ENCODE measurements at places on chromosomes 13 and 19.

DNA sequence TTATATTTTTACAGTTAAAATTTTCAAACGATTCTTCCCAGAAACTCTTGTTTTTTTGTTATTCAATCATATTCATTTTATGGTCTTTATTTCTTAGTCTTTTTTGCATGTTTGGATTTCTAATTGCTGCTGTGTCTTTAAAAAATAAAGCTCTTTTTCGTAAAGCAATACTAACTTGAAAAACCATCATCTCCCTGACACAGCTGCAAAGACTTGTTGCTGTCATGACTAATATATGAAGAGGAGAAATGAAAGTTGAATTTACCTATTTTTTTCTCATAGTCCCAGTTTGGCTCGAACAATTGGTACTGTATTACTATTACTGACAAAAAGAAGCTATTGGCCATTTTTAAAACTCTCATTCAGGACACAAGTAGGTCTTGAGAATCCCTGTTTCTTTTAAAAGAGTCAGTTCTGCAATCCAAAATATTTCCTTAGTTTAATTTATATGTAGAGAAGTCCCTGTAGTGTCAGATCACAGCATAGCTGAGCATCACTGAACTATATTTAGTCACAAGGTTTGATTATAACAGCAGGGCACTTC, 12.1 kb upstream of the SPART start:
- no peak for DNase-seq

DNA sequence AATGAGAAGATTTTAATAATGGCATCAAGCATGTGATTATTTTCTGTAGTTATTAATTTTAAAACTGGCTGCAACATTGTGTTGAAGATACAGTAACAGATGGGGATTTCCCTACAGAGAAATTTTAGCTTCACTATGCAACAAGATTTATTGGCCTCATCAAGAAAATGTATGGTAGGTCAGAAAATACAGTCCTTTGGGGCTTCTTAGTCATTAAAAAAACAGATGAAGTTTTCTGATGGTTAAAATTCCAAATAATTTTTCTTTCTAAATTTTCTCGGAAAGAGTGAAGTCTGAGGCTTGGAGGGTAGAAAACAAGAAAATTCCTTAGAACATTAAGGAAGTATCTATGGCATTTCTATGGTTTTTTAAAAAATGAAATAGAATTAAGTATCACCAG, 1790.8 kb upstream of the PCDH20 start:
- no peak for DNase-seq

DNA sequence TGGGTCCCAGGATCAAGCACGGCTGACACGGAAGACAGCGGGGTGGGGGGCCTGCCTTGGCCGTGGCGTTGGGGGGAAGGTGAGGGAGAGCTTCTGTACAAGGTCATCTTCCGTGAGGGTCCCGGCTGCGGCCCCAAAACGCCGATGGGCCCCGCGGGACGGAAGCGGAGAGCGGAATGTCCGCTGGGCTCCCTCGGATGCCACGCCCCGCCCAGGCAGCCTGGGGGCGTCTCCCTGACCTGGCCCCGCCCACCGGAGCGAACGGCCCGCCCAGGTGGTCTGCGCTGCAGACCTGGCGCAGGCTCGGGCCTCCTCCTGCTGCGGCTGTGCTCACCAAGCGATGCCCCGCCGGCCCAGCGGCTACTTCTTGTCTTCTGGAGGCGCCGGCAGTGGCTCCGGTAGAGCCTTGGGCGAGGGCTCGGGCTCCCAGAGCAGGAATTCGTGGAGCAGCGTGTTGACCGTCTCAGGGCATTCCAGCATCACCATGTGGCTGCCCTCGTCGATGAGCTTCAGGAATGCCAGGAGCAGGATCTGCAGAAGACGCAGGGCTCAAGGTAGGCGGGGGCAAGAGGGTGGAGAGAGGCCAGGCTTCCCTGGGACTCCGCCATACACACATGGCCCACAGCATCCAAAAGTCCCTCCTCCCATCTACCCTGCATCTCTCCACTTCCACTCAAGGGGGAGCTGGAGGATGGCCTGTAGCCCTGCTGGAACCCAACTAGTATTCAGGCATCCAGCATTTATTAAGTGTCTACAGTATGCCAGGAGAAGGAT, 10.7 kb downstream of the ABHD8 start:
- peak; percentile 87 for DNase-seq

GRCh38 chr13:59112221-59112718, 1051.5 kb downstream of the DIAPH3 start:
- peak; percentile 100 for DNase-seq

GRCh38 chr13:35524171-35524570, 47.7 kb upstream of the MAB21L1 start:
- no peak for DNase-seq

DNA sequence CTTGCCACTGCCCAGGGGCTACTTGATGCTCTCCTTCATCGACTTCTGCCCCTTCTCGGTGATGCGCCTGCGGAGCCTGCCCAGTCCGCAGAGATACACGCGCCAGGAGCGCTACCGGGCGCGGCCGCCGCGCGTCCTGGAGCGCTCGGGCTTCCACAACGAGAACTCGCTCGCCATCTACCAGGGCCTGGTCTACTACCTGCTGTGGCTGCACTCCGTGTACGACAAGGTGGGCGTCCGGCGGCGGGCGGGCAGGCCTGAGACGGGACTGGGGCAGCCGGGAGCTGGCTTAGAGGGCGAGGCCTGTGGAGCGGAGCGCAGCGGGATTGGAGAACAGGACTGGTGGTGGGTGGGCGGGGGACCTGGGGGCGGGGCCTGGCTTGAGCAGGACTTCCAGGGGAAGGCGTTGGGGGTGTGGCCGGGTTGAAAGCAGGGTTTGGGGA, 12.7 kb upstream of the PSMD8 start:
- DNase-seq = peak; percentile 60

GRCh38 chr19:29303069-29303718, 90.2 kb upstream of the UQCRFS1 start:
- no peak for DNase-seq

DNA sequence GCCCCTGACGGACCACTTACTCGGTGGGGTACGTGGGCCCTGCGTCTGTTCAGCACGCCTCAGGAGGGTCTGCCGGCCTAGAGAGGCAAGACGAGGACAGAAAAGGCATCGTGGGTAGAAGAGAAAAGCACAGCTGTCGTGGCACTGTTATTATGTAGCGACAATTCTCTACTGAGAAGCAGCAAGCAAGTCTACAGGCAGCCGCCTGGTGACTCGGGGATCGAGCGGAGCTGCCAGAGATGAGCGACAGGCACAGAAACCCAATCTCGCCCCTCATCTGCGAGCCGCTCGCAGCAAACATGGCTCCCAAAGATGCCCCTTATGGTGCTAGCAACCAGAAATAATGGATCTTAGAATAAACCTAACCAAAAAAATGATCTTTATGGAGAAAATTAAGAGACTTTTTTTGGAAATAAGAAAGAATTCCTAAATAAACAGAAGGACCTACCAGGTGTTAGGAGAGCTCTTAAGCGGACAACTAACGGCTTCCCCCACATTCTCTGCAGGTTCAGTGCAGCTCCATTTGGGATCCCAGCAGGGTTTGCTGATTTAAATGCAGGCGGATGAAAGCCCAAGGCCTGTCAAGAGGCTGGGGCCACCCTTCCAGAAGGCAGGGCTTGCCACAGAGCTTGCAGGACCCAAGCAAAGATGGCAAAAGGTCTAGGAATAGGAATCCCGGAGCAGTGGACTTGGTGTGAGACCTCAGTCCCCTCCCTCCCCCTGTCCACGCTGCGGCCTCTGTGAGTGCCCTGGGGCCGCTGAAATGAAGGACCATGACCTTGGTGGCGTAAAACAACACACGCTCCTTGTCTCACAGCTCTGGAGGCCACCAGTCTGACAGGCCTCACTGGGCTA, 152.6 kb downstream of the KDM4B start:
- no peak for DNase-seq

GRCh38 chr13:42836930-42837690, 55.7 kb downstream of the FAM216B start:
- DNase-seq = peak; percentile 53

DNA sequence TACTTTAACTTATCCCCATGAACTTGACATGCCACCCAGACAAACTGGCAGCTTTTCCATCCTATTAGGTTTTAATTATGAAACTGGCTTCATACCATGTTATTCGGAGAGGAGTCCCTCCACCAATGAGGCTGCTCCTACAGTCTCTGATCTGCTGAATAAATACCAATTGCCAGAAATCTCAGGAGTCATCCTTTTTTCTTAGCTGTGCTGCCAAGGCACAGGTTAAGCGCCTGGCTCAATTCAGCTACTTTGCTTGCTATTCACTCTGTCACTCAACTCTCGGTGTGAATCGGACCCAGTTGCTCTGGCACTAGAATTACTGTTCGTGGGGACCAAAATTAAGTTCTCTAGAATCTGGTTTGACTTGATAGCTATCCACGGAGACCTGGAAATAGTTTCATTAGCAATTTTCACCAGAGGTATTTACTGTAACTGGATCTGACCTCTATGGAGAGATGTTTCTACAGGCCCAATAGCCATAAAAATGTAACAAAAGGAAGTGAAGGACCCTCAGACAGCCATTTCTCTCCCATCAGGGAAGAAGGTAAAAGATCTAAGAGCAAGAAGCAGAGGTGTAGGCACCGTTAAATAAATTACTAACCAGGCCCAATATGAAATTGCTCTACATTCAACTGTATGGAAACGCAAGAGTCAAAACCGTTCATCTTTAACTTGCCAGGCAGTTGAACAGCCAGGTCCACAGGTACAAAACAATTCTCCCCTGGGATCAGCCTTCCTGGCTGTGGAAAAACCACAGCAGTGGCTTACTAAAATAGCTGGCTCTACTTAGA, 5.4 kb downstream of the ZC3H4 start:
- no peak for DNase-seq

GRCh38 chr13:22589880-22590279, 590.9 kb upstream of the SGCG start:
- no peak for DNase-seq

GRCh38 chr13:20412691-20413355, 112.8 kb downstream of the CRYL1 start:
- no peak for DNase-seq

DNA sequence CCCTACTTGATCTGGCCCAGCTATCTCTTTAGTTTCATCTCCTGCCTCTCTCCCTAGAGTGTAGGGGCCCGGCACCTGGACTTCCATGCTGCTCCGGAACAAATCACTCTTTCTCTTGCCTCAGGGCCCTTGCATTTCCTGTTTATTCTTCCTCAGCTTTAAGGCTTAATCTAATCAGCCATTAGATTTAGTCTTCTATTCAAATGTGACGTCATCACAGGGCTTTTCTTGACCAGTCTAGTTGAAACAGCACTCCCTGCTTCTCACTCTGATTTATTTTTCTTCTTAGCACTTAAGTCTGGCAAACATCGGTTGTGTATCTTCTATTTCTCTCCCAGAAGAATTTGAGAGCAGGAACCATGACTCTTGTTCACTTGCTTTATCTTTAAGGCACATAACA, 564.1 kb downstream of the EFNB2 start:
- peak; percentile 89 for DNase-seq

DNA sequence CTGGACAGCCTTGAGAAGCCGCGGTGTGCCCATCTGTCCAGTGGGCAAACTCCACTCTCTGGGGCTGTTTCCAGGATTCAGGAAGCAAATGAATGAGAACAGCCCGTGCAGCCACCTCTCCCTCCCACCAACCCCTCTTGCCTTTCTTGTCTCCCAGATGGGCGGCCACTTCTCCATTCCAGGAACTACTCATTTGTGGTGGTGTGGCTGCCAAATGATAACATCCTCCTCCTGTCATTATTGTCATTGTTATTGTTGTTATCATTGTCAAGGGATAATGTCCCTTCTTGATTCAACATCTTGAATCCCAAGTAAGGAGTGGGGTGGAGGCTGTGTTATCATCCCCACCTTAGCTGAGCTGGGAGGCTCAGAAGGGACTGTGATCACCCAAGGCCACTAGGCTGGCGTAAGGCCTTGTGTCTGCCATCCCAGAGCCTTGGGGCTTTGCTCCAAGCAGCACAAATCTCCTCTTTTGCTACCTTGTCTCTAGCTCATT, 1.6 kb downstream of the DNM2 start:
- no peak for DNase-seq

DNA sequence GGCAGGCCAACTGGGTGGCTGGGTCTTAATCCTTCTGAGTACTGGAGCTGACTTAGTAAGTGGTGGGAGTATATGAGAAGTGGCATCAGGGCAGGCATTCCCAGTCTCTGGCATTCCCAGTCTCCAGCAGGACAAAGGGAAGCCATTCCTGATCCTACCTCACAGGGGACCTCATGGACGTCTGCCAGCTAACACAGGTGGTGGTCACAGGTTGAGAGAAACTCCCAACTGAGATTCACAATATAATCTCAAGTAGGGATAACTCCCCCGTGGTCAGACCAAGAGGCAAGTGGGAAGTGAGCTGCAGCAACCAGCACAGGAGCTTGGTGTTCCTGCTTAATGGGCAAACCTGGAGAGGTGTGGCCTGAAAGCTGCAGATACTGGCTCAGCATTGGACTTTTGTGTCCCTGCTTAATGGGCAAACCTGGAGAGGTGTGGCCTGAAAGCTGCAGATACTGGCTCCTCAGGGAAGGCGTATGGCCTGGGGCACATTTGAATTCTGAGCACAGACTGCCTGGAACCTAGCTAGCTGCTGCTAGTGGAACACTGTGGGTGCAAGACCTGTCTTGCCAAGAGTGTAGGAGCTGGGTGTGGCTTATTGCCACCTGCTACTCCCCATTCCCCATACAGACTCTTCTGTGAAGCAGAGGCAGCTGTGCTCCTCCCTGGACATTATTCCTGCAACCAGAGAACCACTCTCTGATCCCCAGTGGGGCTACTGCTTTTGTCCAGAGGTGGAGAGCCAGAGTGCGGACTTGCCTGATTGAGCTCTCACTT, 25.9 kb upstream of the OR10H2 start:
- DNase-seq = no peak

GRCh38 chr13:70874636-70875035, 766.4 kb upstream of the KLHL1 start:
- DNase-seq = no peak
